ENCODE measurements at places on chromosomes 13 and 19.

- DNase-seq = no peak
Observed at GRCh38 chr13:105925496-105925895, 610.0 kb downstream of the EFNB2 start.

- DNase-seq = no peak
Observed at GRCh38 chr13:44171156-44171555, 202.5 kb upstream of the SERP2 start.

- no peak for DNase-seq
Observed at GRCh38 chr13:113083402-113084061, 22.1 kb upstream of the F7 start.

GRCh38 chr19:7846155-7846646 is 16.2 kb downstream of the EVI5L start:
- DNase-seq = no peak

Measured in T-helper 2 cell (primary cell).